ENCODE measurements at places on chromosomes 11 and 22.

DNA sequence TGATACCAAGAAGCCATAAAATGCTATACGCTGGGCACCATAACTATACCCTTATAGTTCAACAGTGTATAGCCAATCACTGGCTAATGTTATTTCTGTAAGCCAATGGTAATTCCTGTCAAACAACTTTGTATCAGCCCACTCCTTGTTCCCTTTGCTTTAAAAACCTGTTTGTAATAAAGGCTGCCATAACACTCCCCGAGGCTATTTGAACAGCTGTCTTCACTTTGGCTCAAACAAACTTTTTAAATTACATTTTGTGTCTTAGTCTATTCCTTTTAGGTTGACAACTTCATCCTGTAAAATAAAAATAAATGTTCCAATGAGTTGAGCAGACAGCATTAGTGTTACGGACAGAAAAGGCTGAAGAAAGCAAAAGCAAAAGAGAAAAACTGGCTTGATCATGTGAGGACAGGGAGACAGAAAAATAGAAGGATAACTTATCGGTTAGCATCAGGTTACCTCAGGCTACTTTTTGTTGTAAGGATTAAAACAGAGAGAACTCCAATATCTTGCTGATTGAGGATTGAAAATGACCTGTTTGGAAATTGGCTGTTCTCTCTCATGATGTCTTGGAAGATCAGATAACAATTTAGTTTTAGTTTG is 95.0 kb downstream of the AASDHPPT start:
- DNase-seq = no peak

DNA sequence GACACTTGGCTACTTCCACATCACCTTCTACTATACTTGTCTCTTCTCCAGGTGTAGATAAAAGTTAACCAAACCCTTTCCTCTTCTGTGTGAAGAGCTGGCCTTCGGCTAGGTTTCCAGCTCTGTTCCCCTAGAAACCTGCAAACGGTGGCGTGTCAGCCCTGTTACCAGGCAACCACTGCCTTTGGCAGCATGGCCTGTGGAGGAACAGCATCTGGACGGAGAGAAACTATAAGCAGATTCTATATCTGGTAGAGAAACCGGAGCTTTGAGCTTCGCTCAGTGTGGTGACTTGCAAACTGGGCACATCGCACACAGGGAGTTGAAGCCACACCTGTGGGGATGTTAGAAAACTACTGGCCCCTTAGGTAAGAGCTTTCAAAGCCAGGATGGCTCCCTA is 35.9 kb downstream of the ARAP1 start:
- no peak for DNase-seq

DNA sequence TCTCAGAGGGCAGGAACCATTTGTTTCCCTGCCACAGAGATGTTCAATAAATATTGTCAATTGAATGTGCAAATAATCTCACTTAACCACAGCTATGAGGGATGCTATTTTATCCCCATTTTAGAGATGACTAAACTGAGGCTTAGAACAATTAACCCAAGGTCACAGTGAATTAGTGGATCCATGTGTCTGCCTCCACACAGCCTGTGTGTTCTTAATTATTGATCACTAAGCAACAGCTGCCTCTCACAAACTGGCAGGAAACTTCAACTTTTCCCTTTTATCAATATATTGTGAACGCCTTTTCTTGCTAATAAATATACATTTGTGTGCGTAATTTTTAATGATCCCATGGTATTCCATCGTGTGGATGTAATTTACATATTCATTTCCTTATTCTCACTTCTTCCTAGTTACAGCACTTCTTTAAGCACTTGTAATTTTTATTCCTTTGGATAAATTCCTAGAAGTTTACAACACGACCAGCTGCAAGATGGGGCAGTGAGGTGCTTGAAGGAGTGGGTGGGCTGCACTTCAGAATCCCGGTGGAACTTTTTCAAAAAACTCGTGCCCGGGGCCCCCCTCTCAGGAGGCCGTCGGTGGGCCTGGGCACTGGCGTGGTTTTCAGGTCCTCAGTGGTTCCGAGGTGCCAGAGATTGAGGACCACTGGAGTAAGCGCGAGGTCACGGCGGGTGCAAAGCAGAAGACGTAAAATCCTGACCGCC is 915 bp upstream of the SREBF2 start:
- DNase-seq = no peak

- DNase-seq = no peak
These were observed 365.3 kb downstream of the CTTN start for GRCh38 chr11:70763606-70764005.

DNA sequence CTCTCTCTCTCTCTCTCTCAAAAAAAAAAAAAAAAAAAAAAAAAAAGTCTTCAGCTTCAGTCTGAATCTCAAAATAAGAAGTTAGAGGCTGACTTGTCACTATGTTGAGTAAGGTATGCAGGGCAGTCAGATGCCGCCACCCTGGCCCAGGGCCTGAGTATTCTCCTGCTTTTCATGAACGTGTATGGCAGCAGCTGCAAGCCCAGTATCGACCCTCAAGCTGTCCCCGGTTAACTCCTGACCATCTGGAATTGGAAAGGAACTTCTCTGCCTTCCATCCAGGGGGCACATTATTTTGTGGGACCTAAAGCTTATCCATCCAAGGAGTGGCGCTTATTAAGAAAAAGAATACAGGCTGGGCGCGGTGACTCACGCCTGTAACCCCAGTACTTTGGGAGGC is 11.4 kb downstream of the MRGPRD start:
- no peak for DNase-seq

DNA sequence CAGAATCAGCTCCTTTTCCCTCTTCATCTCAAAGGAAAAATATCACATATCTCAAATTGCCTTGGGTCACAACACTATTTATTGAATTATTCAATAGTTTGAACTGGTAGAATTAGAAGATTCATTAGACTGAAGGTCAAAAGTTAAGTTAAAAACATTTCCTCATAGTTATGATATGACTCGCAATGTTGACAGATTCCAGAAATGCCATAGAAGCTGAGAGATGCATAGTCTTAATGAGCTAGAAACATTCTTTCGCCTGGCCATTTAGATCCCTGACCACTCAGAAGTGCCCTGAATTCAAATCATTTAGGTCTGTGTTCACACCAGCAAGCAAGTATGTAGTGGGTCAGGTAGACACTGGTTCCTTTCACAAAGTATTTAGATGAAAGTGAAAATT is 44.4 kb downstream of the FAT3 start:
- DNase-seq = no peak

- DNase-seq = no peak
These were observed 13.7 kb downstream of the ZBTB16 start for GRCh38 chr11:114073007-114073827.

DNA sequence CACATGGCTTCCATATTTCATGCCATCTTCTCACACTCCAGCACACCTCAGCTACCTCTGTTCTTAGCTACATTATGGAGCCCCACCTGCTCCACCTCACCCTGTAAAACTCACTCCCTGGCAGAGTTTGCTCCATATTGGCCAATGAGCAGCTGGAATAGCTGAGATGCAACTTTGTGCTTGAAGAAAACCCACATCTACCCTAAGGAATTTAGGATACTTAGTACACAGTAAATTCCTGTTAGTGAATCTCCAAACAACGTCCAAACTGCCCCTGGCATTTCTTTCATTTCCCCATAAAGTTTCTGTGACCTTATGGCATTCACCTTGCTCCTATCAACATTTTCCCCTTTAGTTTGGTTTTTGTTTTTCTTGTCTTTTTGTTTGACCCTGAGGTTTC is 2.2 kb upstream of the VWCE start:
- DNase-seq = no peak

GRCh38 chr22:40037320-40037719 is 42.6 kb downstream of the FAM83F start:
- no peak for DNase-seq

DNA sequence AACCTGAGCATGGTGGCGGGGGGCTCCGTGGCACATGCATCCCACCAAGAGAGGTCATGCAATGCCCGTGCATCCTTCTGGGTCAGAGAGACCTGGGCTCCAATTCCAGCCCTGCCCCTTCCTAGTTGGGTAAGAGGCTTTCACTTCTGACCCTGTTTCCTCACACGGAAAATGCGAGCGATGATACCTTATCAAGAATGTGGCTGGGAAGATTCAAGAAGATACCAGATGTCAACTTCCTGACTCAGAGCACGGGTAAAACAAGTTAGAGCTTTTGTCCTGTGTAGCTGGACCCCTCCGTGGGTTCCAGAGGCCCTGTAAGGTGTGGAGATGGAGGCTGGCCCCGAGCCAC is 8.7 kb upstream of the DGKZ start:
- DNase-seq = no peak

DNA sequence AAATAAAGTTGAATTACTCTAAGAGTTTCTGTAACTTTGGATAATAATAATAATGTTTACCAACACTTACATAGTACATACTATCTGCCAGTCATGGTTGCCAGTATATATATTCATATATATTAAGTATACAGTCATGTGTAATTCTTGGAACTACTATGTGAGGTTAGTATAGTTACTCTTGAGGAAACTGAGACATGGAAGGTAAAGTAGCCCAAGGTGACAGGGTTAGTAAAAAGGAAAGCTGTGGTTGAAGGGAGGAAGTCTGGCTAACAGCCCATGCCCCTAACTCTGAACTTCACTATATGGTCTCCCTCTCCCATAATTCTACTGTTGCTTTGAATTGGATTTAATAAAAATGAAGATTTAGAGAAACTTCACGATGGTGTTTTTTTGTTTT is 24.9 kb downstream of the FDX1 start:
- DNase-seq = no peak

DNA sequence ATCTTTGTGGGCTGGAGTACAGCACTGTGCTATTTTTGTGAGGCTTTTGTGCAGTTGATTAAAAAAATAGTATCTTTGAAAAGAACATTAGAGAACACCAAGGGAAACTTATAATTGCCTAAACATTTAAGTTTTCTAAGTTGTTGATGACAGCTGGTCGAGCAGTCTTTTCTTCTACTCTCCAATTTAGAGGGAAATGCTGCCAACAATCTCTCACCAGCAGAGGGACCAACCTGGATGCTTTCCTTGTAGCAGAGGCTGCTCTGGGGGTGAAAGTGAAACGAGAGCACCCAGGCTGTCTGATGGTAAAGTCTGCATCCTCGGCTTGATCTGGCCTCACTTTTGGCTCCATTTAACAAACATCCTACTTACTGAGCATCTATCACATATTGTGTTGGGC is 1286.5 kb upstream of the TENM4 start:
- no peak for DNase-seq

GRCh38 chr11:82898241-82898640 is 2.0 kb downstream of the PRCP start:
- DNase-seq = no peak

- no peak for DNase-seq
These were observed 605.6 kb downstream of the SOX6 start for GRCh38 chr11:15750535-15751308.

DNA sequence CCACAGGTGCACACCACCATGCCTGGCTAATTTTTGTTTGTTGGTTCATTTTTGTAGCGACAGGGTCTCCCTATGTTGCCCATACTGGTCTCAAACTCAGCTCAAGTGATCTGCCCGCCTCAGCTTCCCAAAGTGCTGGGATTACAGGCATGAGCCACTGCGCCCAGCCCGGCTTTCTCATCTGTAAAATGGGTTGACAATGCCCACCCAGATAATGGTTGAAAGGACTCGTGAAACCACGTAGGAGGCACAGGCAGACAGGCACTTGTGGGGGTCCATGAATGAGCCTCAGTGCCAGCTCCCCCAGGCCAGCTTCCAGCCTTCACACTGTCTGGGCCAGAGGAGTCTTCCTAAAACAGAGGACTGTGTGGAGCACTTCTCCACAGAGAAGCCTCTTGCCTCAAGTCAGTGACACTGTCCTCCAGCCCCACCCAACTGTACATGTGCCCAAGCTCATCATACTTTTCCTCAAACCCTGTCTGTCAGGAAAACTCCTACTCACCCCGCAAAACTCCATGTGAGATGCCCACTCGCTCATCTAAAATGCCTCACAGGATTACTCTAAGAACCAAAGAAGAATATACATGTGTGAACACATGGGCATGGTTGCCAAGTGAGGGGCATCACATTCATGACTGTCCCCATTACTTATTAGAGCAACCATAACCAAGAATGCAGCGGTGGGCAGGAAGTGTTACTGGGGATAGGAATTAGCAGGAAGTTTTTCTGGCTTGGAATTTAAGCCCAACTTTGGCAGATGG is 32.1 kb upstream of the WNT7B start:
- DNase-seq = no peak

- DNase-seq = no peak
These were observed 38.8 kb upstream of the PHF21A start for GRCh38 chr11:46160100-46160499.

DNA sequence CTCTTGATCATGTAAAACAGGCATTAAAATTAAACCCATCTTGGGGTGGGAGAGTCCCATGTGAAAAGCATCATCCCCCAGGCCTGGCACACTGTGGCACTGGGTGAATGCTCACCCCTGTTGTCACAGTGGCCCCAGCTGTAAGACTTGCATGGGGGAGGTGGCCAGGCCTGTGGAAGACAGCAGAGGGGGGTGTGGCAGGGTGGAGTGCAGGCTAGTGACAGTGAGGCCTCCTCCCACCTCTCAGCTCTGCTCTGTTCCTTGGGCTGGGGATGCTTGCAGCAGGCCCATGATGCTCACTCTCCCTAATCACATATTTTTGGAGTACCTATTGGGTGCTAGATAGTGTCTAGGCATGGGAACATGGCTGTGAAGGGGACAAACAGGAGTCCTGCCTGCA is 10.1 kb upstream of the OSBPL5 start:
- no peak for DNase-seq

GRCh38 chr22:37843741-37844089 is 419 bp downstream of the ANKRD54 start:
- DNase-seq = no peak

GRCh38 chr11:48019217-48019584 is 38.8 kb downstream of the PTPRJ start:
- DNase-seq = peak; percentile 90

DNA sequence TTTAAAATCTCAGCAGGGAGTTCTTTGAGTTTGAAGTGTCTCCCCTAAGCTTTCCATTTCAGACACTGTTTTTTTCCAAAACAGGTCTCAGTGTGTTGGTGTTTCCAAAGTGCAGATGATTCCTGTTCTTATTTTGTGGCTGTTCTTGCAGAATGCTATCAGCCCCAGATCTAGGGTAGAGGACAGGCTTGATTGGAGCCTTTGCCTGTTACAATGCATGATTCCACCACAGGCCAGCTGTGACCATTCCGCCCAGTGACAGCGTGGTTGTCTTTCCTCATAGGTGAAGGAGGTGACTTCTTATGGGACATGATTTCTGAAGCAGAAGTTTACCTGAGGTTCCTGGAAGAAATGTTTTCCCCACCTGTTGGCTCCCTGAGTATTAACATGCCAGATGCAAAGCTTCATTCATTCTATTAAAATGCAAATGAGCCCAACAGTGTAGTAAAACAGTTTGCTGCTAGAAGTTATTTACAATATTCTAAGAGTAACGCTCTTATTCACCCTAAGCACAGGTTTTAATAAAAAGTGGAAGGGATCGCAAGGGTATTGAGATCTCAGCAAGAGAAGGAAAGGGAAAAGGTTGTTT is 36.9 kb upstream of the BIRC3 start:
- peak; percentile 91 for DNase-seq
